ENCODE measurements at places on chromosomes 4 and X.

- no peak for DNase-seq
Observed at GRCh38 chrX:37578045-37578444, 6.6 kb downstream of the LANCL3 start.

GRCh38 chrX:141947350-141947749, 43.7 kb downstream of the MAGEC1 start:
- no peak for DNase-seq

- no peak for DNase-seq
Observed at GRCh38 chrX:100647739-100648138, 3.7 kb downstream of the SRPX2 start.

DNA sequence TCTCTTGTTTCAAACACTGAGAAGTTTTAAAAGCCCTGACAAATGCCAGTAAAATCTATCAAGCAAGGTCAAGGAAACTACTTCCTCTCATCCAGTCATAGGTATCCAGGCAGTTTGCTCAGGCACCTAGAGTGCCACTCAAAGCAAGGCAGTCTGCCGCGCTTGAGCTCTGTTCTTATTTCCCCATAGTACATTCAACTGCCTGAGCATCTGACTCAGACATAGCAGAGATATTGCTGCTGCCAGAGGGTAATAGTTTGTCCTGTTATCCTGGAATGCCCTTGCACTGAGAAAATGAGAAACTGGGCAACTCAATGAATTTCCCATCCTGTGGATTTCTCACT, 16.1 kb upstream of the ATP8A1 start:
- DNase-seq: peak; percentile 17

GRCh38 chr4:24783506-24783905, 11.9 kb upstream of the SOD3 start:
- no peak for DNase-seq

GRCh38 chrX:136847874-136848273, 32.7 kb downstream of the RBMX start:
- DNase-seq: no peak

DNA sequence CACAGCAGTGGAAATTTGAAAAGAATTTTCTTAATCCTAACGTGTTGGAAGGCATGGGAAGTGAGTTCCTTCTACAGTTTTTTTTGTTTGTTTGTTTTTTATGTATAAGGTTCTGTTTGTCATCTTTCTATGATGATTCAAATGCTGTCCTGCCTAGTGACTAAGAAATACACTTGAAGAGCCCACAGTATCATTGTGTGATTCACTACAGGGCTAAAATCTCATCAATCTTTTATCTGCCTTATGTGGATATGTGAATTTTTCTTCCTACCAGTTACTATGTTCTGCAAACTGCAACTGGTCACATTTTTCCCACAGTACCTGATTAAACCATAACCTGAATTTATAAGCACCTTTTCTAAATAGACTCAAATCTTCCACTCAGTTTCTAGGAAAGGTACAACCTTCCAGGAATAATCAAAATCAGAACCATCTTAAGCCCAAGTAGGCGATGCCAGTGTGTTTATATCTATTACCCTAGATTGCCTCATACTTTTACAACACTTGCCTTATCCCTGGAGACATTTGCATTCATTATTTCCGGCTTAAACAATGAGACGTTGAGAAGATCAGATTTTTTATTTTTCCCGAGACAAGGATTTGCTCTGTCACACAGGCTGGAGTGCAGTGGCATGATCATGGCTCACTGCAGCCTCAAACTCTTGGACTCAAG, 214.6 kb upstream of the GALNT7 start:
- no peak for DNase-seq

DNA sequence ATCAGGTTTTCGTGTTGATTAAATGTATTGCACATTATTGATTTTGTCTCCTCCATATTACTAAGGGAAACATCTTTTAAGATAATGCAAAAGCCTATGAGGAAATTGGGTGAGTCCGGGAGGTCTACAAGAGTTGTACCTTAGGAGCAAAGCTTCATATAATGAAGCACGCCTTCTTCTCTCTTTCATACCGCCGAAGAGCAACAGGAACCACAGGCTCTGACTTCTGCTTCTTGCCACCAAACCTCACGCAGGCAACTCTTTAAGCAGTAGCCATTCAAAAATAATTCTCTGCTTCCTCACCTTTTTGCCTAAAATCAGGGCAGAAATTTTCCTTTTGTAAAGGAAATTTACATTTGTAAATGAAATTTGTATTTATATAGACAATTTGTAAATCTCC, 139.6 kb downstream of the SPRY1 start:
- no peak for DNase-seq

DNA sequence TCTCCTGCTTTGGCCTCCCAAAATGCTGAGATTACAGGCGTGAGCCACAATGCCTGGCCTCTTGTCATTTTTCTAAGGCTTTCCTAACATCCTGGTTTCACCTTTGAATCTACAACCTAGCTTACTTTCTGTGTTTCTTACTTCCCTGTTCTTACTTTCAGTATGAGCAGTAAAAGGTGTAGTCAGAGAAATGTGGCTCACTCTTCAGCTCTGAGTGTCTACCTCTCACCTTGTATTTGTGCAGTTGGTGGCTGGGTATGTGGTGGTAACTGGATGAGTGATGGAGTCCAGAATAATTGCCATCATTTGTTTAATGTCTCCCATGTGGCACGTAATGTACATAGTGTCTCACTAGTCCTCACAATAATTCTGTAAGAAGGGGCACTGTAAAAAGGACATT, 19.1 kb upstream of the CXCL11 start:
- no peak for DNase-seq

- DNase-seq: no peak
Observed at GRCh38 chr4:72312032-72312650, 256.9 kb downstream of the ADAMTS3 start.

- DNase-seq: no peak
Observed at GRCh38 chrX:124862301-124862700, 457.4 kb upstream of the TEX13C start.

DNA sequence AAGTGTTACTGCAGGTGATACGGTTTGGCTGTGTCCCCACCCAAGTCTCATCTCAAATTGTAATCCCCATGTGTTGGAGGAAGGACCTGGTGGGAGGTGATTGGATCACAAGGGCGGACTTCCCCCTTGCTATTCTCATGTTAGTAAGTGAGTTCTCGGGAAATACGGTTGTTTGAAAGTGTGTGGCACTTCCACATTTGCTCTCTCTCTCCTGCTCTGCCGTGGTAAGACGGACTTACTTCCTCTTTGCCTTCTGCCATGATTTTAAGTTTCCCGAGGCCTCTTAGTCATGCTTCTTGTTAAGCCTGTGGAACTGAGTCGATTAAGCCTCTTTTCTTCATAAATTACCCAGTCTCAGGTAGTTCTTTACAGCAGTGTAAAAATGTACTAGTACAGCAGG, 65.2 kb upstream of the SLC7A11 start:
- DNase-seq: no peak

GRCh38 chr4:2756691-2757350, 685 bp upstream of the TNIP2 start:
- DNase-seq: no peak
